ENCODE measurements at places on chromosomes 2 and 18.

DNA sequence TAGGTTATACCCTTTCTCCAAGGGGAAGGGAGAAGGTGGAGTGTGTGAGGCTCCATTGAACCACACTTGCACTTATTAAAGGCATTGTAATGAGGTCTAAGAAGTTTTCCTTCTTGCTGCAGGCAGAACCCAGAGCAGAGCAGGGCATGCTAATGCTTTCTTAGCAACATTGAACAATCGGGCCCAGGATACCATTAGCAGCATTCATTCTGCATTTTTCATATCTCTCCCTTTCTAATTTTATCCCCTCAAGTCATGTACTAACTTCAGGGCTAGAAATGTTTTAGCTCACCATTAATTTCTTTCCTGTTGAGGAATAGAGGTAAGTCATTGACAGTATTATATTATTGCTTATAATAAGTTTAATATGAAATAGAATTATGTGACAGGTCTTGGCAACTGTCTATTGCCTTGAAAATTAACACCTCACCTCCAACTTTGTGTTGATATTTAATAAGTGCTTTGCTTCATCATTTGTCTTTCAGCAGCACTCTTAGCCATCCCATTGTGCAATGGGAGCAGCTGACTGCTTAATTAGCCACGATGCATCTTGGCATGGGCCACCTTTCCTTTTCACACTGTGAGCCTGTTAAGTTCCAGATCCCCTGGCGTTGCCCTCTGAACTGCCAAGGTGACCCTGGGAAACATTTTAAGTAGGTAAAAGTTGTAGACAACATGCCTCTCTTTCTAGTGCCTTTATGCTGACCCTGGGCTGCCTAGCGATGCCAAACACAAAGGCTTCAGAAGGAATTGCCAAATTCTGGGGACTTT, 300.8 kb upstream of the MEX3C start:
- DNase-seq, result no peak

- no peak for DNase-seq
These were observed 41.2 kb downstream of the SLC8A1 start for GRCh38 chr2:40410695-40411094.

DNA sequence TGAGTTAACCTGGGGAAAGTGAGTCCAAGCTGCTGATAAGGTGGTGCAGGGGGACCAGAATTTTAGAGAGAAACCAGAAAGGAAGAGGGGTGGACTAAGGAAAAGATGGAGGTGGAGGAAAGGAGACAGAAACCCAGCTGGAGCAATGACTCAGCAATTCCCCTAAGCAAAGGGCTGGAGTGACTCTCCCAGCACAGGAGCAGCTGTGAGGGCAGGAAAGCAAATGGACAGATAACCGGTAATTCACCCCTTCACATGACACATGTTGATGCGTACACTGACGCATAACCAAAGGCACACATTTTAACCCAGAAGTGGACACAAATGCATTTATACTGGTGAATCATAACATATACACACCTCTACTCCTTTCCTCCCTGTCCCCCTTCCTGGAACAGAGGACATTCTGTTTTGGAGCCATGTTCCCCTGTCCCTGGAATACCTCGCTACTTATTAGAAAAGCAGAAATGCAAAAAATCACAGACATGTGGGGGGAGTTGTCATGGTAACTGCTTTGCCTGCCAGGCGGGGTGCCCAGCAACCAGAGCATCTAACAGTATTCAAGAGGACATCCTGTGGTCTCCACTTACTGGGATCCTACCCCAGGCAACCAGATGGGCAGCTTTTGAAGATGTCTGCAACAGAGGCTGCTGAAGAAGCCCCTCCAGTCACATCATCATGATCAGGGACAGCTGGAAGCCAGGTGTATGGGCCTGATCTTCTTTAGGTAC, 4.7 kb downstream of the CDK5R2 start:
- DNase-seq, result no peak

GRCh38 chr2:231181860-231182512, 16.4 kb upstream of the ARMC9 start:
- DNase-seq, result no peak

- no peak for DNase-seq
These were observed 82.3 kb upstream of the FAM98A start for GRCh38 chr2:33681364-33681757.

GRCh38 chr18:1353025-1353424, 448.4 kb downstream of the ADCYAP1 start:
- DNase-seq, result no peak

DNA sequence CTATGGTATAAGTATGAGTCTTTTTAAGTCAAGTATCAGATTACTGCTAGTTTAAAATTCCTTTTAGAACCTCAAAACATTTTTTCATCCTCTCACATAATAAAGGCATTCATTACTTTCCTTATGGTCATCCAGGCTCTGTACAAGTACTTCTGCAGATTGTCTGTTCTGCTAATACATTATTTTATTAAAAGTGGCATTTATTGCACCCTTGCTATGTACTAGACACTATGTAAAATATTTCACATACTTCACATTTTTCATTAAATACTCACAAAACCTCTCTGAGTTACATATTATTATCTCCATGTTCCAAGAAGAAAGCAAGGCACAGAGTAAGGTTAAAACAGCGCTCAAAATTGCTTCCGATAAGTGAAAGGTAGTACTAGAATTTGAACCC, 84.1 kb downstream of the RAPH1 start:
- DNase-seq, result no peak

DNA sequence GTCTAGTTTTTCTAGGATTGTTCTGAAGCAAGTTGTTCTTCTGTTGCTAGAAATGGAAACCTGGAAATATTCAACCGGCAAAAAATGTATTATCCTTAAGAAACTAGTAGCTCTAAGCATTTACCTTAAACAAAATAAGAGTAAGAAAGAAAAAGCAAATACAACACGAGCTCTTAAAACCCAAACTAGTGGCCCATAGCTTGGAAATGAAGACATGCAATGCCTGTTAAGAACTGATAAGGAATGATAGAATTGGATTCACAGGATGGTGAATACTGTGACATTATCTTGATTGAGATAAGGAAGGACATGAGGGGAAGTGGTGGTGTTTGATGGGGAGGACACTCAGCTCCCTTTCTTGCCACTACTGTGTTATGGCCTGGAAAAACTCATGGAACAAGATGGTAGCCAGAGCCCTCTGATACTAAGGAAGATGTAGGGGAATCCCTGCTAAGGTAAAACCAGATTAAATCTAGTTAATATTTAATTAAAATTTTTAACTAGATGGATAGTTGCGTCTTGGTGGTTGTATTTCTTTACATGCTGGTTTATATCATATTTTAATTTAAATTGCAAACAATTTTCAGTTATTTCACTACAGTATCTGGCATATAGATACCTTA, 193.8 kb downstream of the LPIN1 start:
- DNase-seq, result no peak

DNA sequence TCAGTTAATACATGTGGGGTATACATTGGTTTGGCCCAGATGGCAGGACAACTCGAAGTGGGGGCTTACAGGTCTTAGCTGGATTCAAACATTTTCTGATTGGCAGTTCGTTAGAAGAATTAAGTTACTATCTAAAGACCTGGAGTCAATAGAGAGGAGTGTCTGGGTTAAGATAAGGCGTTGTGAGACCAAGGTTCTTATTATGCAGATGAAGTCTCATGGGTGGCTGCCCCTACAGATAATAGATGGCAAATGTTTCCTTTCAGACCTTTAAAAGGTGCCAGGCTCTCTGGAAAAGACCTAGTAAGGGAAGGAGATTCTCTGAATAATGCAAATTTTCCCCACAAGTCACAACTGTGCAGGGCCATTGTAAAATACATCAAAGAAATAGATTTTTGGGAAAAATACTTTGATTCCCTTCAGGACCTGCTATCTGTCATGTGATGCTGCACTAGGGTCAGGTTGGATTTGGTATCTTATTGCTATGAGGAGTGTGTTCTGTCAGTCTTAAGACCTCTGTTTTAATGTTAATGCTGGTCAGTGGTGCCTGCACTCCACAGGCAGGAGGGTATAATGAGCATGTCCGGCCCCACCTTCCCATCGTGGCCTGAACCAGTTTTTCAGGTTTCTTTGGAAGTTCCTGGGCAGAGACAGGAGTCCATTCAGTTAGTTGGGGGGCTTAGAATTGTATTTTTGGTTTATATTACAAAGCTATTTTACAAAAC, 14.3 kb upstream of the MC5R start:
- DNase-seq, result no peak

DNA sequence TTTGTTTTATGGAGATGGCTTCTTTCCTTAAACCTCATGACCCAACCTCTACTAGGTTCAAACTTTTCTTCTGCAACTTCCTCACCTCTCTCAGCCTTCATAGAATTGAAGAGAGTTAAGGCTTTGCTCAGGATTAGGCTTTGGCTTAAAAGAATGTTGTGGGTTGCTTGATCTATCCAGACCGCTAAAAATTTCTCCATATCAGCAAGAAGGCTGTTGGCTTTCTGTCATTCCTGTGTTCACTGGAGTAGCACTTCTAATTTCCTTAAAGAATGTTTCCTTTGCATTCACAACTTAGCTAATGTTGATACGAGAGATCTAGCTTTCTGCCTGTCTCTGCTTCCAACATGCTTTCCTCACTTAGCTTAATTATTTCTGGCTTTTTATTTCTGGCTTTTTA, 58.1 kb upstream of the KYNU start:
- DNase-seq, result no peak

DNA sequence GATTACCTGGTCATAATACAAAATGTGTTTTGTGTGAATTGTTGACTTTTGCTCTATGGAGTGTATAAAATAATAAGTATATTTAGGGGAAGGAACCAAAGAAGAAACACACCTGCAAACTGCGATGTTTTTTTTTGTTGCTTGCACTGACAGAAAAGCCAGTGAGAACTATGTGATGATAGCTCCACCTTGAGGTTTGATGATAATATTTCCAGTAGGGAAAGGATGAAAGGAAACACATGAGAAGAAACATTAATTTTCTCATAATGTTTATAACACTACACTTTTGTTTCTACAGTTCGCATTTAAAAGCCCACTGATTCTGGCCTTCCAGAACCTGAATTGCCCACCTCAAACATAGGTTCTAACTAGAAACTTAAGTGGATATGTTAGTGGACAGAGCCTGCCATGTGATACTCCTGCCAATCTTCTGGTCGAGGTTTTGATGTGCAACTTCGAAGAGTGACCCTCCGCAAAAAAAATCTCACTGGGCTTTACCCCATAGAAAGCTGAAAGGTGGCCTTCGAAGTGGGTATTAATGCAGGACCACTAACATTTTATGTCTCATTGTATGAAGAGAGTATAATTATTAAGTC, 476.4 kb upstream of the SPHKAP start:
- DNase-seq, result no peak

DNA sequence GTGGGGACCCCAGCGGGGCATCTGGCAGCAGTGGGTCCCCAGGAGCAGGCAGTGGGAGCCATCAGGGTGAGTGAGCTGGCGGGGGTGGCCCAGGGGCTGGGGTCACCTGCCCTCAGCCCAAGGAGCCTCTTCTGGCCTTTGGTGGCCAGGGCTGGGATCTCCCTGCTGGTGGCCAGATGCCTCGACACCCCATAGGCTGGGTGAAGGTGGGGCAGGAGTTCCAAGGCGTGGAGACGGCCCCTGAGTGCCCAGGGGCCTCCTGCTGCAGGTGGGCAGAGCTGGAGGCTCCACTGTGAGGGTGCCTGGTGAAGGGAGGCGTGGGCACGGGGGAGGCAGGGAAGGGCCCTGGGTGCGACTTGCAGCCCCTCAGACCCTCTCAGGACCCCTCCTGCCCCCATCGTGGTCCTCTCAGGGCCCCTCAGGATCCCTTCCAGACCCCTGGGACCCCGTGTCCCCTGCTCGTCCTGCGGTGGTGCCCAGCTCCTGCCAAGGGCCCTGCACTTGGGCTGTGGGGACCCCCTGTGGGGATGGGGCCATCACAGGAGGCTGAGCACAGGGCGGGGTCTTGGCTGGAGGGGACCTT, 5.0 kb upstream of the GPR35 start:
- DNase-seq, result no peak

DNA sequence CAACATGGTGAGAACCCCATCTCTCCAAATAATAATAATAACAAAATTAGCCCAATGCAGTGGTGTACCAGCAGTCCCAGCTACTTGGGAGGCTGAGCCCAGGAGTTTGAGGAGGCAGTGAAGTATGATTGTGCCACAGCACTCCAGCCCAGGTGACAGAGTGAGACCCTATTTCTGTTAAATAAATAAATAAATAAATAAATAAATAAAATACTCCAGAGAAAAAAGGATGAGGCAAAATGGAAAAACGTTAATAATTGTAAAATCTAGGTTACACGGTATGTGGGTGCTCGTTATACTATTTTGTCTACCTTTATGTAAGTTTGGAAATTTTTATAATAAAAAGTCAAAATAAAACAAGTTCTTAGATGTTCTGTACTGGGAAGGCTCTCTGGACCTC, 8.6 kb upstream of the EMX1 start:
- no peak for DNase-seq

- no peak for DNase-seq
These were observed 609.1 kb upstream of the SYT4 start for GRCh38 chr18:43886341-43886740.

Data from CD4-positive, alpha-beta T cell treated with Interleukin-6 at 100 ng/mL for 8 hours (primary cell).